ENCODE measurements at places on chromosomes 11 and 22. TPM values are rescaled to one million over a fixed set of nuclear protein-coding genes. Genes with fewer than 3 reads are reported as not detected.

- DNase-seq: peak; percentile 75
Observed at GRCh38 chr11:23423104-23423503, 562.8 kb upstream of the CCDC179 start.

GRCh38 chr11:95586661-95587060, 202.9 kb downstream of the FAM76B start:
- DNase-seq: no peak

The TSPO gene
- 194 TPM for total RNA-seq

- peak; percentile 24 for DNase-seq
Observed at GRCh38 chr11:116913000-116913399, 75.6 kb upstream of the APOA1 start.

DNA sequence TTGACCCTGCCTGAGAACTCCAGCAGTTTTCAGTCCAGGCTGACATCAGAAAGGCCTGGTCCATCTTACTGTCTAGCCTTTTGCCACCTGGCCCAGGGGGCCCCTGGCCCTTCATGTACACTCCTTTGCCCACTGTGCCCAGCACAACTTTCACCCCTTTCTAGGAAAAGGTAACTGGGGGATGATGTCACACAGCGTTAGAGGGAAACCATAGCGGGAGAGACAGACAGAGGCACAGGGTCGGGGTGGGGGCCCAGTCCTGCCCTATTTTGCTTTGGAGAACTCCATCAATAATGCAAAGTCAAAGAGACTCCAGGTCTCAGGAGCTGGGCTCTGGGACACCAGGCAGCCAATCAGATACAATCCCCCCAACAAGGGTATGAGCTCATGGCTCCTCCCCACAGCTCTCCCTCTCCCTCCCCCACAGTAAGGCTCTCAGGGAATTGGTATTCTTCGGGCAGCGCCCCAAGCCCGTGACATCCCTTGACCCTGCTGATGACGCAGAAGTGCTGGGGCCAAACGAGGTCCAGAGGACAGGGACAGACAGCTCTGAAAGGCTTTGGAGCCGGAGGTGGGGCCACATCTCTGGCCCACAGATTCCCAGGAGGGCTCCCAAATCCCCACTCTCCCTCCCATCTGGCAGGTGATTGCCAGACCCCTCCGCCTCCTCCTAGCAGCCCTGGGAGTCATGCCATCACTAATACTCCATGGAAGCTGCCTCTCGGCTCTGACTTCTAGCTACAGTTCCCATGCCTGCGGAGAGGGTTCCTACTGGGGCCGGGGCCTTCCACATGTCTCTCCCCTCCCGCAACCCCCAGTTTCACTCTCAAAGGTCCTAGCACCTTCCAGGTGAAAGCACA, 5.9 kb downstream of the USP2 start:
- DNase-seq: peak; percentile 54

DNA sequence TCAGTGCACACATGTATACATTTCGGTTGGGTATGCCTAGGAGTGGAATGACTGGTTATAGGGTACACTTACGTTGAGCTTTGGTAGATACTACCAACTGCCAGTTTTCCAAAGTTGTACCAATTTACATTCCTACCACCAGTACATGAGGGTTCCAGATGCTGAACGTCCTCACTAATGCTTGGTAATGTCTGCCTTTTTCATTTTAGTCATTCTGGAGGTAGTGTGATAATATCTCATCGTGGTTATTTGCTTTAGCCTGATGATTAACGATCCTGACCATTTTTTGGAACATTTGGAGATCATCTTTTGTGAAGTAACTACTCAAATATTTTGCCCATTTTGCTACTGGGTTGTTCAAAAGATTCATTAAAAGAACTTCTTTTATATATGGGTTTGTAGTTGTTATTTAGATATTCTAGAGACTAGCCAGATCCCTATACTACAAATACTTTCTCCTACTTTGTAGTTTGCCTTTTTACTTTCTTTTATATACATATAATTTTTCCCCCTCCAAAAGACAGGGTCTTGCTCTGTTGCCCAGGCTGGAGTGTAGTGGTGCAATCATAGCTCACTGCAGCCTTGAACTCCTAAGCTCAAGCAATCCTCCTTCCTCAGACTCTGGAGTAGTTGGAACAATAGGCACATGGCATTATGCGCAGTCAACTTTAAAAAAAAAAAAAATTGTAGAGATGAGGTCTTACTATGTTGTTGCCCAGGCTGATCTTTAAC, 62.1 kb downstream of the RBFOX2 start:
- DNase-seq: peak; percentile 43

- DNase-seq: no peak
Observed at GRCh38 chr11:19039409-19039808, 21.1 kb downstream of the MRGPRX2 start.

DNA sequence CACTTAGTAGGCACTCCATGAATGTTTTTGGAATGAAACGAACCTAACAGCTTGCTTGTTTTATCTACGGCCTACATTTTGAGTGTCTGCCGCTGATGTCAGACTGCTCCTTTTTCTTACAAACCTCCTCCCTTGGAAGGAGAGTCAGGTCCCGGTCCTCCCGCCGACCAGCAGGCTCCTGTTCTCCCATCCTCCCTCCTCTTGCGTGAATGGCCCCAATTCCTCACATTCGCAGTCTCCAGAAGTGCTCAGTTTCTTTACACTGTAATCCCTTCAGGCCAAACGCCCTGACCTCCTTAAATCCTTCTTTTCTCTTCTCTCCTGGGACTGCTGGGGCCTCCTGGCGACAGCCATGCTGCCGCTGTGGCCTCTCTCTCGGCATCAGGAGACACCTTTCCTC, 82.6 kb upstream of the CSNK2A3 start:
- no peak for DNase-seq

The OR4A16 gene
- not detected for total RNA-seq

GRCh38 chr11:73053964-73054363, 88.2 kb downstream of the FCHSD2 start:
- DNase-seq: no peak

The SAA2 gene
- 0.47 TPM for total RNA-seq

Data from M059J (cell line).